ENCODE measurements at places on chromosomes 7 and 10.

GRCh38 chr7:80830584-80831285, 88.1 kb downstream of the SEMA3C start:
- no peak for DNase-seq

DNA sequence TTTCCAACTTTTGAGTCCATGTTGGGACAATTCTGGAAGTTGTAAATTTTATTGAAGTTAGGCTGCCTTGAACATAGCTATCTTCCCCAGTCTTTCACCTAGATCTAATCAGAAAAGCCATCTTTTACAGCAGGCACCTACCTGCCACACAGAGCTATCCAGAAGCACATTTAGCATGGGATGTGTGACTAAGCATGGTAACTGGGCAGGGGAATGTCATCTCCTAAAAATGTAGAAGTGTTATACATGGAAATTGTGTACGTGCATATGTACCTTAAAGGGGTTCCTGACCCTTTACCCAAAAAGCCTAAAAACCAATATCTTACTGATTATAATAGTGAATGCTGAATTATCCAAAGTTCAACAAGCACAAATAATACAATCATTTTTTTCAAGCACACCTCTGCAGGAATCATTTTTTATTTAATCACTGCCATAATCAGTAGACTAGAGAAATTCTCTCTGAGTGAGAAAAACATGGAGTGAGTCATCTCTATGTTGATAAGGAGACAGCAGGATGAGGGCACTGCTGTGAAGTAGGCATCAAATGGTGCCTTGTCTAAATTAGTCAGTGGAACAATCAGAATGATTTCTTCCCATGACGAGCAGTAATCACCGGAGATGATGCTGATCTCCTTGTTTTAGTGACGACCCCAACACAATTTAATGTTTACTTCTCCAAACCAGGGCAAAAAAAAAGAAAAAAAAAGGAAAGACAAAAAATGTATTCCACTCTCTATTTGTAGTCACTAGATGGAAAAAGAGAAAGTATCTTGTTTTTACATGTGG, 75.9 kb downstream of the SORBS1 start:
- no peak for DNase-seq

DNA sequence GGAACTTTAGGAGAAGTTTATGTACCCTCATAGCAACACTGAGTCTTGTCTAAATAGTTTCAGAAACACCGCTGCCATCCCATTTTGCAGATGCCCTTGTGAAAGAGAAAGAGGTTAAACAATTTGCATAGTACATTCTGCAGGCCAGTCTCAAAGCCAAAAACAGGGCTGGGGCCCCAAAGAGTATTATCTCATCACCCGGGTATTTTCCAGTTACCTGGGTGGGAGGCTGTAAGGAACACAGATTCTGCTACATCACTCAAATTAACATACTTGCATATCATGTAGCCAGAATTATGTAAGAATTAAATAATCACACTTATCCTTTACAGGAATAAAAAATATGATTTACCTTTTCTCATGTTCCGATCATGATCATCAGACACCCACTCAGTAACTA, 3.1 kb upstream of the FAM171A1 start:
- DNase-seq, result no peak

GRCh38 chr7:144786522-144786921, 49.3 kb downstream of the TPK1 start:
- DNase-seq, result no peak

DNA sequence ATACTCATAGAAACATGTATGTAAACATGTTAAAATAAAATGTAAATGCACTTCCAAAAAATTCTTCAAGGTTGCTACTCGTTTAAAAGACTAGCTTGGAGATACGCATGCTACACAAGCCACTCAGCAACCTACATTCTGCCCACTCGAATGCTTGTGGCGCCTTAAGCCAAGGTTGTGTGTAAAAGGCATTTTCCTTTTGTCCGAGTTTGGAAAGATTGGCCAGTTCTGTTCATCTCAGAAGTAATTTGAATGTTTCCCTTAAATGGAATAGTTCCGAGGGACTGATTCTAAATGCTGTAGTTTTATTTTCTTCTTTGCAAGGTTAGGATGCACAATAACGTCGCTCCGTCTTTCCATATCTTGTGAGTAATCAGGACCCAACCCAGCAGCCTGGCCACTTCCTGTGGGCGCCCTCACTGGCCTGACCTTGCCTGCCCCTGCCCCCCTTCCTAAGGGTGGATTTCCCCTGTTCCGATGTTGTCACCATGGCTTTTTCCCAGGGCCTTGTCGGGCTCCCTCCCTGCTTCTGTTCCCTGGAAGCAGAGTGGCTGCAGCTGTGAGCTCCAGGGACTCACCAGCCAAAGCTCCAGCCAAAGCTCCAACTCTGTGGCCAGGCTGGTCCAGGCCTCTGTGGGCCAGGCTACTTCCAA, 70.6 kb downstream of the PTPRE start:
- no peak for DNase-seq

DNA sequence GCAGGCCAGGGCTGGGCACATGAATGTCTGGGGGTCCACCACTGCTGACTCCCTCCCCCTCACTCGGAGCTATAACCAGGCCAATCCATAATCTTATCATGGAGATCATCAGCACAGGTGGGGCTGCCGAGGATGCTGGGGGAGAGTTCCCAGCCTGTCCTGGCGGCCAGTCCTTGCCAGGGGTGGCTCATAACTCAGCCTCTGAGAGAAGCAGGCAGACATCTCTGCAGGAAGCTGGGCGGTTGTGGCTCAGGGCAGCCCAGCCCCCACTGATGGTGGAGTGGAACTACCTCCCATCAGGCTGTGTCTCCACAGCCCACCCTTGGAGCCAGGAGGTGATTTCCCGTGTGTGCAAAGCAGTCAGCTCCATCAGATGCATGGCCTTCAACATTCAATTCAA, 109.4 kb upstream of the ZNF92 start:
- no peak for DNase-seq

GRCh38 chr10:75499556-75500160, 68.2 kb downstream of the LRMDA start:
- DNase-seq, result no peak

GRCh38 chr7:55019691-55020465, 1.1 kb downstream of the EGFR start:
- DNase-seq, result no peak

- DNase-seq, result no peak
These were observed 40.9 kb upstream of the FAM20C start for GRCh38 chr7:151346-152050.

GRCh38 chr10:58836176-58836700, 323.6 kb downstream of the BICC1 start:
- DNase-seq, result no peak

- no peak for DNase-seq
These were observed 1.2 kb downstream of the EPO start for GRCh38 chr7:100721505-100721812.

DNA sequence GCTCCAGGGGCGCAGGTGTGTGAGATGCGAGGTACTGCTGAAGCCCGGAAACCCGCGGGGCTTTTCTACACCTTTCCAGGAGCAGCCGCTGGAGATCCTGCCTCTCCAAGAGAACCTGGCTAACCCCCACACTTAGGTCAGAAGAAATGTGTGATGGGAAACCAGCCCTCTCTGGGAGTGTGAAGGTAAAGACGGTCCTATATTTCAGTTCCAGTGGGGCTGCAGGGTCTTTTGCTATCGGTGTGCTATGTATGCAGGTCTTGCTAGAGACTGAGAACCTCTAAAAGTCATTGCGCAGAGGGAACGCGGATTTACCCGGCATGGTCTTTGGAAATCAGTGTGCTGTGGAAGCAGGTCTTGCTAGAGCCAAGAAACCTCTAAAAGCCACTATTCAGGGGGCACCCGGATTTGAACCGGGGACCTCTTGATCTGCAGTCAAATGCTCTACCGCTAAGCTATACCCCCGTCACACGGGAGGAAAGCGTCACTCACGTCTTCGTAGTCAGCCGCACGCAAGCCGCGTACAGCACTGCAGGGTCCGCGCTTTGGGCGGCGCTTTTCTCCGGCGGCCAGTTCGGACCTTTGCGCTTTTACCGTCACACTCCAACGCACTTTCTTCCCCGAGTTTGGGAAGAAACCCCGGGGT, 46.0 kb downstream of the ZNF777 start:
- peak; percentile 28 for DNase-seq

DNA sequence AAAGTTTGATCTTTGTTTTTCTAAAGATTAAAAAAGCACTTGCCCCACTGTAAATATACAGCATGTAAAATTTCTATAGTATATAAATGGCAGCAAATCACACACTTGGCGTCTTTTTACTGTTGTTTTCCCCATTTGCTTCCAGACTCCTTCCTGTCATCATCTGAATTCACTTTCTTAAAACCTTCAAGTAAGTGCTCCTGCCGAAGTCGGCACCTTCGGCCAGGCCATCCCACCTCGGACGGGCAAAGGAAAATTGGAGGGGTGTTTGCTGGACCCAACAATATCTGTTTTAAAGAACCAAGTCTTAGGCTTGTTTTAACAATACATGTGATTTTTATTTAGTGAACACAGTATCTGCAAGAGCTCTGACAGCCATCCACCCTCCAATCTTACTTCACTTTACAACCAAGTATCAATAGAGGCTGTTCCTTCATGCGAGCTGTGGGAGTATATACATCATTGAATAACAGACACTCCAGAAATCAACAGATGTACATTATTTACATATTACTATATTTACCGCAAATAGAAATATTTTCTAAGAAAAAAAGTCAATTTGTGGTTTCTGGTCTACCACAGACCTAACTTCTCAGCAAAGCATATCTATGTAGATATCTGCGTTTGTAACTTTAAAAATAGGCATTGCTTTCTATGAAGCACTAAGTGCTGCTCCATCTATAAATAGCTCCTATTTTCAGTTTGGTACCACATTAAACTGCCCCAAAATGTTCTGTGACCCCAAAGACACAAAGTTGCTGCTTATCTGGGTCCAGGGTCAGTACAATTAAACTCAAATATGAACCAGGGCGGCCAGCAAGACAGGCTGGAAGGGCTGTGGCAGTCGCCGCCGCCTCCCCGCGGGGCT, 110.7 kb downstream of the CYTH3 start:
- DNase-seq, result no peak

GRCh38 chr10:2121929-2122328, 384.6 kb upstream of the ADARB2 start:
- DNase-seq, result no peak

- no peak for DNase-seq
These were observed 50.8 kb downstream of the GCC1 start for GRCh38 chr7:127534636-127535035.

- DNase-seq, result no peak
These were observed 110.9 kb downstream of the DYNC1I1 start for GRCh38 chr7:95883217-95883616.

DNA sequence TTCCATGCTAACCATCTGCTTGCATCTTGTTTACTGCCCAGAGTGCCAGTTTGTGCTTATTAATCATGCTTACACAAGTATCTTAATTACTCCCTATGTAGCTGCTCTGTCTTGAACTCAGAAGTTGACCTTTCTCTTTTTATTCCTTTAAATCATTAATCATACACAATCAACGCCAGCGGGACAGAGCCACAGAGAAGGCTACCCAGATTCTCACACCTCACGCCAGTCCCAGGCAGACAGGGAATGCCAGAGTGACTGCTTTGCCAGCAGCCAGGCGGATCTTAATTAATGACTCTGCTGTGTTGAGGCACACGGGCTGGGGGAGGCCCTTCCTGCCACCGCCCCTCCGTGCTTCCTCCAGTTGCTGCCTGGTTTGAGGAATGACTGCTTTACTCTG, 229.4 kb downstream of the LRMDA start:
- no peak for DNase-seq

- no peak for DNase-seq
These were observed 6.6 kb downstream of the DMBT1 start for GRCh38 chr10:122567056-122567660.

- DNase-seq, result no peak
These were observed 71.8 kb downstream of the CDH23 start for GRCh38 chr10:71468363-71469094.

DNA sequence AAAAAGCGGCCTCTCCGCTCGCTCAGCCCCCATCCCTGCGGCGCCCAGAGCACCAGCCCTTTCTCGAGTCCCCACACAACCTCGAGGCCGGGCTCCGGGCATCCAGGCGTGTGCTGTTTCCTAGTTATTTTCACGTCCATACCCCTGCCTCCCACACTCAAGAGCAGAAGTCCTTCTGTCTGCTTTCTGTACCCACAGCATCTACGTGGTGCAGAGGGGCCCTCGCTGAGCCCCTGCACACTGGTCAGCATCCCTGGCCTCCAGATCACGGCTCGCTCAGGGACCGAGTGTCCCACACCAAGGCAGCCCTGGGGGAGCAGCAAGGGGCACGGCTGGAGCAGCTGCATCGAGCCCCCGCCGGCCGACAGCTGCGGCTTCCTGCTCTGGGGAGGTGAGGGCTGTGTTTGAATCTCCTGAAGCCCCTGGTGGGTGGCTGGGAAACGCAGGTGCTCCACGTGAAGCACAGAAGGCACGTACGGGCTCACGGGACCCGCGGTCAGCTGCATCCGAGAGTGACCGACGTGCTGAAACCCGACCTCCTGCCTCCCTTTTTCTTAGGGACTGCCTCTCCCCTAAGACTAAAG, 333.1 kb downstream of the DNAJB6 start:
- DNase-seq, result no peak

DNA sequence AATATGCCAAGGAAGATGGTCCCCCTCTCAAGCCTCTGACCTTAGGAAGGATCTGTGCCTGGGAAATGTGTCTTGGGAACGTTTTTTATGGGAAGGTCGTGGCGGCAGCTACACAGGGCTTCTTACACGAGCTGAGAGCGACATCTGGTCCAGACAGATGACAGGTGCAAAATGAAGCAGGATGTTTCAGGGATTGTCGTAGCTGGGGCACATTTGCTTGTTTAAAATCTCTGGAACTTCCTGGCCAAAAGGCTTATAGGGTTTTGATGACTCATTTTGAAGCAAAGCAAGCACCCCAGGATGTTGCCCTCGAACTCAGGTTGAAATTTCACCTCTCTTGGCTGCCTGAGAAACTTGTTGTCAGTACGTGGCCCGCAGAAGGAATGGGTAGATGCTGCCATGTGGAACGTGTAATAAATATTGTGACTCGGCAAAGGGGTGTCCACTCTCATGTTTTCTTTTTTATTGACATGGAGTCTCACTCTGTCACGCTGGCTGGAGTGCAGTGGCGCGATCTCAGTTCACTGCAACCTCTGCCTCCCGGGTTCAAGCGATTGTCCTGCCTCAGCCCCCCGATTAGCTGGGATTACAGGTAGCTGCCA, 117.5 kb downstream of the CAMK1D start:
- DNase-seq, result no peak

- no peak for DNase-seq
These were observed 15.9 kb upstream of the C10orf53 start for GRCh38 chr10:49663596-49663995.

DNA sequence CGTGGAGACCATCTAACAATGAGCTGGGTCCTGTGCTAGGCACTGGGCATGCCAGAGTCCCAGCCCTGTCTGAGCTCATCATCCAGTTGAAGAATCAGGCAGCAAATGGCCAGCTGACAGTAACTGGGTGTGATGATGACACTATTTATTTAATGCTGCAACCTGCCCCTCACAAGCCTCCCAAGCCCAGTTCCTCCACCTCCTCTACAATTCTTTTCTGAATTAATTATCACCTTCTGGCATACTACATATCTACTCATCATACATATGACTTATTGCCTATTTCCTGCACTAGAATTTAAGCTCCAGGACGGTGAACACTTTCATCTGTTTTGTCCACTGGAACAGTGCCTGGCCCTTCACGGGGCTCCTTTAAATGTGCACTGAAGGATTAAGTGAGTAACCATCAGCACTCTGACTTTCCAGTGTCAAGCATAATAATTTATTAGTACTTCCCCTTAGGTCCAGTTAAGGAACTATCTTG, 96.7 kb upstream of the LAMB4 start:
- DNase-seq, result no peak

Measured in stimulated activated CD8-positive, alpha-beta memory T cell treated with anti-CD3 and anti-CD28 coated beads, Interleukin-12 subunit alpha, Interleukin-12 subunit beta, amount 100 ng/mL, for 1 hour (primary cell).